Stimulated activated CD8-positive, alpha-beta memory T cell treated with anti-CD3 and anti-CD28 coated beads, Interleukin-4, amount 100 ng/mL, for 1 hour (primary cell): ENCODE measurements at places on chromosomes 16 and 17.

GRCh38 chr17:29659155-29659554 lies 36.4 kb upstream of the CORO6 start:
- DNase-seq: no peak

DNA sequence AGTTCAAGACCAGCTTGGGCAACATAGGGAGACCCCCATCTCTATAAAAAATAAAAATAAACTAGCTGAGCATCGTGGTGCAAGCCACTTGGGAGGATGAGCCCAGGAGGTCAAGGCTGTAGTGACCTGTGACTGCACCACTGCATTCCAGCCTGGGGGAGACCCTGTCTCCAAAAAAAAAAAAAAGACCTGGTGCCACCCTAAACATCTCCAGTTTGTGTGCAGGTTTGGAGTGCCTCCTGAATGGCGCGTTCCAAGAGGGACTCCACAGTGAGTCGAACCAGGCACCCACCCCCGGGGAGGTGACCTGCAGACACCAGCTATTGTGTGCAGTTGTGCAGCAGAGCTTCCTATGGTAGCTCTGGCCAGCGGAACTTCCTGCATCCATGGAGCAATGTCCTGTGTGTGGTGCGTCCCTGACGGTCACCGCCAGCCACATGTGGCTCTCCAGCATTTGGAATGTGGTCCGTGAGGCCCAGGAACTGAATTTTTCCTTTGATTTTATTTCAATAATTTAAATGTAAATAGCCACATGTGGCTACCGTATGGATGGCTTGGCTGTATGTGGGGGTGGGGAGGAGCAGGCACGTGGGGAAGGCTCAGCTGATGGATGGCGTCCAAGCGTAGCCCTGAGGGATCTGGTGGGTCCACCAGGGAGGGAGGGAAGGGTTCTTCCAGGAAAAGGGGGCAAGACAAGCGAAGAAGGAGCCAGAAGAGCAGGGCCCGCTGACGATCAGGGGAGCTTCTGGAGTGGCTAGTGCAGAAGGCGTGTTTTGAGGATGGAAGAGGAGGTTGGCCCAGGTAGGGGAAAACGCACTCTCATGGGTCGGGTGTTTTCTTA lies 107.1 kb upstream of the GSE1 start:
- DNase-seq: no peak

DNA sequence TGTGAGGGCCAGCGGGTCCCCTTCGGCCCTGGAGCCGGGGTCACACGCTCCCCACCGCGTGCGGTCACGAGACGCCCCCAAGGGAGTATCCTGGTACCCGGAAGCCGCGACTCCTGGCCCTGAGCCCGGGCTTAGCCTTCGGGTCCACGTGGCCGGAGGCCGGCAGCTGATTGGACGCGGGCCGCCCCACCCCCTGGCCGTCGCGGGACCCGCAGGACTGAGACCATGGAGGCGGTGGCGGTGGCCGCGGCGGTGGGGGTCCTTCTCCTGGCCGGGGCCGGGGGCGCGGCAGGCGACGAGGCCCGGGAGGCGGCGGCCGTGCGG lies at the start of gene NAGLU:
NAGLU (plus strand) TSS at position 194 of the 324 bp plus-strand sequence; CDS start at position 226, 32 bp downstream.
- DNase-seq: peak; percentile 72

DNA sequence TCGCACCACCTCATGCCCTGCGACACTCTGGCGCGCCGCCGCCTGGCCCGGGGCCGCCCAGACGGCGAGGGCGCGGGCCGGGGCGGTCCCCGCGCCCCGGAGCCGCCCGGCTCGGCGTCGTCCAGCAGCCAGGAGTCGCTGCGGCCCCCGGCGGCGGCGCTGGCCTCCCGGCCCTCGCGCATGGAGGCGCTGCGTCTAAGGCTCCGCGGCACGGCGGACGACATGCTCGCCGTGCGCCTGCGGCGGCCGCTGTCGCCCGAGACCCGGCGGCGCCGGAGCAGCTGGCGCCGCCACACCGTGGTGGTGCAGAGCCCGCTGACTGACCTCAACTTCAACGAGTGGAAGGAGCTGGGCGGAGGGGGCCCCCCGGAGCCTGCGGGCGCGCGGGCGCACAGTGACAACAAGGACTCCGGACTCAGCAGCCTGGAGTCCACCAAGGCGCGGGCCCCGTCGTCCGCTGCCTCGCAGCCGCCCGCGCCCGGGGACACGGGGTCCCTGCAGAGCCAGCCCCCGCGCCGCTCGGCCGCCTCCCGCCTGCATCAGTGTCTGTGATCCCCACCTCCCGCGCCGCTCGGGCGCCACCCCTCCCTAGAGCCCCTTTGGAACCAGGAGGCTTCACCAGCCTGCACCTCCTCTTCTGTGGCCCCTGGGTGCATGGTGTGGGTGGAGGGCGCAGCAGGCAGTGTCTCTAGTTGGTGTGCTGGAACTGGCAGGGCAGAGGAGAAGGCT lies 82.3 kb downstream of the ARHGAP23 start:
- no peak for DNase-seq

DNA sequence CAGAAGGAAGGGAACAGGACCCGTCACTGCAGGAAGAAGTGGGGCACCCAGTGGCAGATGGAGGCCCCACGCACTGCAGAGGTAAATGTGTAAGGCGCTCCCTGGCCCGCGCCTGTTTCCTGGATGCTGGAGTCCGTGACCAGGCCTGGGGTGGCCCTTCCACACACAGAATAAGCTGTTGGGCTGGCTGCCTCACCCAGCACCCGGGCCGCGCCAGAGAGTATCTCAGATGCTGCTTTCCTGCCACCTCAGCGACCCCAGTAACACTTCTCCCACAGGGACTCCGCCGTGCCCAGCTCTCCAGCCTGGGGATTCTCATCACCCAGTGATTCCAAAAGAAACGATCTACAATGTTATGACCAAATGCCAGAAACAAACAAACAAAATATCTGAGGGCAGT lies 1993.1 kb downstream of the TP53TG3F start:
- DNase-seq: no peak

DNA sequence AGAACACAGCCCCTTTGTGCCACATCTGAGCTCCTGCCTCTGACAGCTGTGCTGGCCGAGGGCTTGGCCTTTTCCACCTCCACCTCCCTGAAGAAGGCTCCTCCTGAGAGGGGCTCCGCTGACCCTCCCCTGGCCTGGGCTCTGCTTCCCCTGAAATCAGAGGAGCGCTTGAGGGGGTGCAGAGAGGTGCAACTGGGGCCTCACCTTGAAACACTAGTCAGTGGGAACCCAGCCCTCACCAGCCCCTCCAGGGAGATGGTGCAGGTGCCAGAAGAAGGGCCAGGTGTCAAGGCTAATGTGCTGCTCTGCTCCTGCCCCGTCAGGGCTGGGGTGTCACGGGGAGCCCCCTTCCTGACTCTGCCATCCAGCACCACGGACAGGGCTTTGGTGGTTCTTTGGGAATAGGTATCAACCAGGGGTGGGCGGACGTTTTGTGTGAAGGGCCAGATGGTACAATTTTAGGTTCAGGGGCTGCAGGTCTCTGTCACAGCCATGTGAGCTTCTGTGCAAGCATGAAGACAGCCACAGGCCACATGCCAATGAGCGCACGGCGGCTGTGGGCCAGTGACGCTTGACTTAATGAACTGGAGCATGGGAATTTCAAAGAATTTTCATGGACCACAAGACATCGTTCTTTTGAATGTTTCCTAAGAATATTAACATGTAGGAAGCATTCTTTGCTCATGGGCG lies 2.1 kb upstream of the ZG16B start:
- DNase-seq: no peak

GRCh38 chr17:38735161-38735997 lies 5.2 kb downstream of the CISD3 start:
- DNase-seq: peak; percentile 59

DNA sequence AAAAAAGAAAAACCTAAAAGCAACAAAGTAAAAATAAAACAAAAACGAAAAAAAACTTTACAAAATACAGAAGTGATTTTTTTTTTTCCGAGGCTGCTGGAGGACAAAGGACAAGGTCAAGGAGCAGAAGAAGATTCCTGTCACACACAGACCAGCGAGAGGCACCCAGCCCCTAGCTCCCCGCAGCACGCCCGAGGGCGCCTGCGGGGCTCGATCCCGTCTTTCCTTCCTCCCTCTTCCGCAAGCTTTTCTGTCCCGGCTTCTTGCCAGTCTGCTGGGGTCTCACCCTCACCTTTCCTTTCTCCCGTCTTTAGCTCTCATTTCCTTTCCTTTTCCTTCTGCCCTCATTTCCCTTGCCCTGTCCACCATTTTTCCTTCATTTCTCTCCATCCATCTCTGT lies 66.1 kb upstream of the DNAH17 start:
- no peak for DNase-seq

GRCh38 chr17:40694584-40694983 lies 9.0 kb downstream of the KRT24 start:
- no peak for DNase-seq

GRCh38 chr17:48612854-48613691 lies 2.0 kb downstream of the HOXB8 start:
- DNase-seq: no peak

DNA sequence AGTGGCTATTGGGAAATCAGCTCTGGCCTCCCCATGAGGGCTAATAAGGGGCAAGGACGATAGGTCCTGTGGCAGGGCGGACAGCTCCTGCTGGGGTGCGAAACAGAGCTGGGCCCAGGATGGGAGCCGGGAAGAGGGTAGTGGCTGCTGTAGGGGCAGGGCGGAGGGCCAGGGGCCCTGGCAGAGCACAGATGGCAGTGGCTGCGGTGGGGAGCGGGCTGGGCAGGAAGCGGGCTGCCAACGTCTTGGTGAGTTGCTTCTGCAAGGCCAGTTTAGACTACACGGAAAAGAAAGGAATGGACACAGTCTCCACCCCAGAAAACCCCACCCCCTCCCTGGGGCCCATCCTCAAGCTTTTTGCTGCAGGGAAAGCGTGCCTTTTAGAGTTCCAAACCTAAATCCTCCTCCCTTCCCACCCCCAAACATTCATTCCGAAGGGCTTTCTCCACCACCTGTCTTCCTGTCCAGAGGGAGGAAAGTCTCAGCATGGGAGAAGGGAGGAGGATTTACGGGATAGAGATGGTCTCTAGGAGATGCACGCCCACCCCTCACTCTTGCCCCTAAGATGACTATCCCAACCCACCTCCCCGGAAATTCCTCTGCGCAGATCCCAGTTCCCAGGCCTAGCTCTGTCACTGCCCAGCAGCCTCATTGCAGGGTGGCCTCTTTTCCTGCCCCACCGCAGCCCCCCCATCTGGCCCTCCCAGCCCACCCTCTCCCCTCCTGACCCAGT lies 7.1 kb downstream of the NKIRAS2 start:
- DNase-seq: no peak

GRCh38 chr16:47965439-47965838 lies 190.4 kb downstream of the ABCC12 start:
- DNase-seq: no peak

- no peak for DNase-seq
These were observed 2.8 kb downstream of the RASD1 start for GRCh38 chr17:17493249-17493985.

GRCh38 chr17:62898239-62898864 lies 67.7 kb upstream of the TANC2 start:
- no peak for DNase-seq

GRCh38 chr17:38540514-38541045 lies 65.2 kb downstream of the SRCIN1 start:
- no peak for DNase-seq

GRCh38 chr16:76963614-76964315 lies 227.2 kb upstream of the MON1B start:
- no peak for DNase-seq

DNA sequence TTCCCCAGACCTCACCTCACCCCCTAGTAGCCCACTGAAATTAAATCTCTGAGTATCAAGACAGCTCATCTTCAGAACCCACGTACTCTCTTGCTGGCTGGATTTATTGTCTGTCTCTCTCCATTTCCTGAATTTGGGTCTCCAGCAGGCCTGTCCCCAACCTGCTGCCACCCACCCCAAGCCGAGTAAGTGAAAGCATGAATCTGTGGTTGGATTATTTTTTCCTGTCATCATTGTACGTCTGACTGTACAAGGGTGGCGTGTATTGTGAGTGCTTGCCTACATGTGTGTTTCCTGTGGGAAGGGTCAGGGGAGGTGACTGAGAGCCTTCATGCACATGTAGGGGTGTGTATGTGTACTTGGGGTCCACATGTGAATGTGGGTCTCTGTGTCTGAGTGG lies 5.4 kb downstream of the TNP2 start:
- no peak for DNase-seq

DNA sequence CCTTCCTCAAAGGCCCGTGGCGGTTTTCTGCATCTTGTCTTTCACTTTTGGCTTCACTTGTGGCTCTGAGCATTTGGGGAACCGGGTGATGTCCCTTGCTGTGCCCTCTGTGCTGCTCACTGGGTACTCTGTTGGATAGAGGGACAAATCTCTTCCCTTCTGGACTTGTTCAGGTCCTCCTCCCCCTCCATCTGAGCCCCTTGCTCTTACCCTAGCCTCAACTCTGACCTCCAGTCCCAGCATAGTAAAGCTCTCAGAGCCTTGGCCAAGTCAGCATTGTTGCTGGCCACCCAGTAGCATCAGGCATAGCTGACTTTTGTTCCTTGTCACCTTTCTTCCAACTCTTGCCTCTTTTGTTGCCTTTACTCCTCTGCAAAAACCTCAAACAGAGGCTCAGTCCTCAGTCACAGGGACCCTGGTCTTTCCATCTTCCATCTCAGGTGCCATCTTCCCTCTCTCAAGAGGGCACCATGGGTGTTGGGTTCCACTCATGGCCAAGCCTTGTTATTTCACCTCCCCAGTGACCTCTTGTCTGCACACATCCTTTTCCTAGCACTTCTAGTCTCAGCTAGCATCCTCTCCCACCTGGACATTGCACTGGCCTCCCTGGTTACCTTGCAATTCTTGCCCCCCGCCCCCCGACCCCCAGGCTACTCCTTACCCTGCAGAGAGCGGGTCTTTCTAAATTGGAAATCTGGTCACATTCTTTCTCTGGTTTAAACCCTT lies 393 bp upstream of the PSMB10 start:
- DNase-seq: peak; percentile 52
